ENCODE measurements at places on chromosomes 16 and 17.
A peak's percentile ranks its signal among the peaks of the same experiment; 100 is the strongest.

DNA sequence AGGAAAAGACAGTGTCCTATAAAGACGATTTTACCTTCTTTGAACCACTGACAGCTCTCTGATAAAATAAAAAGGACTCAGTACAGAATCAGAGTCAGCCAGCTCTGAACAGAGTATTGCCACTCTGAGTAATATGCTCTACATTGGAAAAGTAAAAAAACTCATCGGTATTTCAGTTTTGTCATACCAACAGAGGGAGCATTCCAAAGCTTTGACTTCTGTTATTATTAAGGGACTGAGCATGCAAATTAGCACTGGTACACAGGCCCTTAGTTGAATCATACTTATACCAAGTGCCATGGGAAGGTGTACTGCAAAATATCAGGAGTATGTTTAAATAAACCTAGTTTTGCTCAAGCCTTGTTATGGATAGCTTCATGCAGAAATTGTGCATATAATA lies 509.0 kb upstream of the KIF2B start:
- DNase-seq, result no peak

DNA sequence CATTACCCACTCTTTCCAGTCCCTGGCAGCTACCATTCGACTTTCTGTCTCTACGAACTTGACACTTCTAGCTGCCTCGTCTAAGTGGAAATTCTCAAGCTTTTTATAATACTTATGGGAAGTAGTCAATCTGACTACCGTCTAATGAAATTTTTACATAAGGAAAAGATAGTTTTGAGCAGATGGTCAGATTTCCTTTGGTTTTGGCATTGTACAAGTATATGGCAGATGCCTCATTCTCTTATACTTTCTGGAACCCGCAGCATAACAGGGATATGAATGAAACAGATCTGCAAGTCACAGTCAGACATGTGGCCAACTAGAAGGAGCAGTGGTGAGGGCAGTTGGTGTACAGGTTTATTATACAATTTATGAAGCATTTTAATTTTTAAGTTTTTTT lies 146.0 kb downstream of the PITPNC1 start:
- DNase-seq, result no peak

GRCh38 chr17:43860077-43860725 lies 13.2 kb downstream of the CD300LG start:
- peak; percentile 10 for DNase-seq

DNA sequence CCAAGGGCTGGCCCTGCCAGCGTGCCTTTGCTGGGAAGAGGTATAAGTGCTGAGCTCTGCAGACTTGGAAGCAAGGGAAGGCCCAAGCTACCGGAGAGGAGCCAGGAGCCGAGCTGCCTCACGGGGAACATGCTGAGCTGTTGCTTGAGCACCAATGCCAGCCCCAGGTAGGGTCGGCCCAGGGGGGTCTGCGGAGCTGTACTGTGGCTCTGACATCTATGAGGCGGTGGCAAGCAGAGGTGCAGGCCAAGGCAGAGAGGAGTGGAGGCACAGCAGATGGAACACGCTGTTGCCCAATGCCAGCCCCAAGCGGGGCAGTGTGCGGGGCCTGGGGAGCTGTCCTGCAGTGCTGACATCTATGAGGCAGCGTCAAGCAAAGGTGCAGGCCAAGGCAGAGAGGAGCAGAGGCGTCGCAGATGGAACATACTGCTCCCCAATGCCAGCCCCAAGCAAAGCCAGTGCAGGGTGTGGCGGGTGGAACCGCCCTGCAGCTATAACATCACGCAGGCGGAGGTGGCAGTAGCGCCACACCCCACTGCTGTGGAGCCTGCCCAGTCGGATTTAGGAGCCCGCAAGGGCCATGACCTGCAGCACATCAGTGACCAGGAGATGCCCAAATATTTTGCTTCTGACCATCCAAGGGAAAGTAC lies 10.0 kb downstream of the GGA2 start:
- no peak for DNase-seq

DNA sequence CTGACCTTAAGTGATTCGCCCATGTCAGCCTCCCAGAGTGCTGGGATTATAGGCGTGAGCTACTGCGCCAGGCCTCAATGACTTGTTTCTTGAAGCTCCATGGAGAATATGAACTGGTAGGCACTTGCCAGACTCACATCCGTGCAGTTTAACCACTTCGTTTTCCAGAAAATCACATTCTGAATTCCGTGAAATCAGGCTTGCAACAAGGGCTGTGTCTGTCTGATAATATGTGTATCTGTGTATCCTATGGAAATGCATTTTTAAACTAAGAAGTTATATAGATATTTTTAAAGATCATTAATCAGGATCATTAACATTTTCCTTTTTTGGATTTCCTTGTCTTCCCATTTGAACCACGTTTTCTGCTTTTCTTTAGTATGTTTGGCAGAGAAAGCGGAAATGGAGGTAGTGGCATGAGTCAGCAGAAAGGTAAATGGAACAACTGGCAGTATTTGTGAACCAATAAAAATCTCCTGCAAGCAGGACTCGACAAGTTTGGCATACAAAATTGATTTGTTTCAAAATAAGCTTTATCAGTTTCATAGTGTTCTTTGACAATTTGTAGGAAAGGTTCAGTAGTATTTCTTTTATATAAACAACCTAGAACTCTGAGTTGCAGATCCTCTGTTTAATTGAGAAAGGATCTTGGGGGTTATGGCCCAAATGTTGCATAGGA lies 33.0 kb downstream of the USP10 start:
- no peak for DNase-seq

GRCh38 chr16:79267146-79267545 lies 333.4 kb downstream of the MAF start:
- DNase-seq, result no peak

GRCh38 chr16:60818465-60818864 lies 1217.8 kb downstream of the CDH8 start:
- DNase-seq, result no peak
